ENCODE measurements at places on chromosomes 1 and 21. TPM values are rescaled to one million over a fixed set of nuclear protein-coding genes. Genes with fewer than 3 reads are reported as not detected.

DNA sequence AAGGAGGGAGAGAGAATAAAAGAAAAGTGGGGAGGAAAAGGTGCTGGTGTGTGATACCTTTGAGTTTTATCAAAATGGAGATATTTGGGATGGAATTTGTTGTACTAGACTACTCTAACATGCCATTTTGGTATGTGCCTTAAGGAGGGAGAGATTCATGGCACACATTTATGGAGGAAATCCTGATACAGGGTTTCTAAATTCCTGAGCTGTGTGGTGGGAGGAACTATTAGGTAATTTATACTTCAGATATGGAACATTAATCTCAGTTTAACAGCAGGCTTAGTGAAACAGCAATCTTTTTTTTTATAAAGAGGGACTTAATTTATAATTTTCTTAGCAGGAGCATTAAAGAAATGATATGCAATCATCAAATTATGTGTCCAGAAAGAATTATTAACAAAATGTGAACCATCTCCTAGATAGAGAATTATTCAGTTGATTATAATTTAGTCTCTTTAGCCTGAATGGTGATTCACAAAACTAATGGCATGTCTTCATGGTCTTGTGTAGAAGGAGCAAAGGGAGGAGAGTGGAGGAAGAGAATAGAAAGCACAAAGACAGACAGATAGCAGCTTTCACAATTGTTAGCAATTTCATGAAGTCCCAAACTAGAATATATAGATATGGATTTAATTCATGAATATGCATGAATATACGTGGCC lies 301.6 kb downstream of the HLX start:
- DNase-seq: no peak
- H3K4me1 ChIP-seq: peaks cover 18% of the 10 kb centered on the region
- no peak overlapping the region for H3K27ac ChIP-seq
- peaks cover 5% of the 10 kb centered on the region for H3K36me3 ChIP-seq

DNA sequence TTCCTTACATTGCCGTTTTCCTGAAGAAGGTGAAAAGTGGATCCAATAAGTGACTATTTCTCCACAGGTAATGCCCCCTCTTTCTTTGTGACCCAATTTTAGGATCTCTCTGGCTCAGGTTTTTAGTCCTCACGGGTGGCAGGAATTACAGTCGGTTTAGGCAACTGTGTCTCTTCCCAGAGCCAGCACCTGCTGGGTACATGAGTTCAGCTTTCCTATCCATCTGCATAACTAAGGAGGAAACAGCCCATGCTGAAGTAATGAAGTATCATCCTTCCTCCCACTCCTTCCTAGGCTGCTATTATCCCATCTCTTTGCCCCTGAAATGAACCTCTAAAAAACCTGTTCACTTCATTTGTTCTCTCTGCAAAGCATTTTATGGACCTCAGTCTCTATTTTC lies 544.6 kb downstream of the NEGR1 start:
- no peak overlapping the region for H3K4me3 ChIP-seq
- no peaks in the 10 kb centered on the region for H3K4me1 ChIP-seq
- DNase-seq: no peak
- H3K36me3 ChIP-seq: no peaks in the 10 kb centered on the region

GRCh38 chr1:53166366-53166765 lies 23.9 kb upstream of the SLC1A7 start:
- H3K4me3 ChIP-seq: no peak overlapping the region
- no peaks in the 10 kb centered on the region for H3K4me1 ChIP-seq
- H3K27me3 ChIP-seq: no peaks in the 10 kb centered on the region
- H3K36me3 ChIP-seq: no peaks in the 10 kb centered on the region
- no peak for DNase-seq

GRCh38 chr1:242447689-242448088 lies 76.8 kb downstream of the PLD5 start:
- no peak overlapping the region for H3K4me3 ChIP-seq
- no peak overlapping the region for H3K27ac ChIP-seq
- no peak for DNase-seq
- H3K27me3 ChIP-seq: peaks cover 23% of the 10 kb centered on the region

- no peaks in the 10 kb centered on the region for H3K27me3 ChIP-seq
- H3K27ac ChIP-seq: no peak overlapping the region
- peaks cover 51% of the 10 kb centered on the region for H3K4me1 ChIP-seq
- peaks cover 6% of the 10 kb centered on the region for H3K36me3 ChIP-seq
- DNase-seq: no peak
- H3K4me3 ChIP-seq: no peak overlapping the region
Observed at GRCh38 chr1:58901008-58901407, 117.2 kb upstream of the JUN start.

DNA sequence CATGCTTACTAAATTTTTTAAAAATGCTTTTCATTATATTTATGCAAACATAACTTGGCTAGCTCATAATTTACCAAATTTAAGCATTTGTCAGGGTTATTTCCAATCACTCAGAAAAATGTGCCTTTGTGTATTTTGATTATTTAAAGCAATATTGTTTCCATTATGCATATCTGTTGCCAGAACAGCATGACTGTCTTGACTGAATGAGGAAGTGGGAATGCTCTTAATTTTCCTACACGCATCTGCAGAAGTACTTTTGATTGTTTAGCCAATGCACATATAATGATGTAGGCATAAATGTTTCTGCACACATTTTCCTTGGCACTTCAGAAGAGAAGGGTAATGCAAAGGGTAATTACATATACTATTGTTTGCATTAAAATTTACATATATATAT lies 92.5 kb upstream of the ADGRL2 start:
- no peak overlapping the region for H3K4me3 ChIP-seq
- H3K4me1 ChIP-seq: peaks cover 31% of the 10 kb centered on the region
- no peak overlapping the region for H3K27ac ChIP-seq
- no peaks in the 10 kb centered on the region for H3K27me3 ChIP-seq
- no peak for DNase-seq

The CGN gene
- total RNA-seq: 113 TPM

The PLEKHG5 gene
- 5.1 TPM for total RNA-seq

The NUAK2 gene
- 3.7 TPM for total RNA-seq

Measured in Calu3 (cell line).